ENCODE measurements at places on chromosomes 2 and 18.
A peak's percentile ranks its signal among the peaks of the same experiment; 100 is the strongest.

GRCh38 chr18:11826836-11827235 is 24.4 kb upstream of the CHMP1B start:
- no peak for DNase-seq

GRCh38 chr2:235194351-235194750 is 242.5 kb downstream of the SH3BP4 start:
- DNase-seq: no peak

GRCh38 chr2:174395969-174396630 is 570 bp downstream of the SCRN3 start:
- DNase-seq: peak; percentile 50

DNA sequence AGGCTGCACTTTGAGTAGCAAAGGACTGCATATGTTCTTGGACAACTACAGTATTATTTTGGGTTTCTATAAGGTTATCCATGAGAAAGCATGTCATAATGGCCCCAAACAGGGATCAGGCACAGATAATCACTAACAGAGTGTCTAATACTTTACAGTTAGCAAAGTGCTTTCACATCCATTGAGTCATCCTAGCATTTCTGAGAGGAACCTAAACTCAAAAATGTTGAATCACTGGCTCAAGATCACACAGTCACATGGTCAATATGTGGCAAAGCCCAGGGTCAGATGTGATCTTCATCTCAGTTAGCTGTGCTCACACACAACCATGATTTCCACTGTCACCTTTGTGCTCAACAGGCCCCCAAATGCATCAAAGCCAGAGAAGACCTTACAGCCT is 156.1 kb upstream of the VRK2 start:
- DNase-seq: peak; percentile 26

DNA sequence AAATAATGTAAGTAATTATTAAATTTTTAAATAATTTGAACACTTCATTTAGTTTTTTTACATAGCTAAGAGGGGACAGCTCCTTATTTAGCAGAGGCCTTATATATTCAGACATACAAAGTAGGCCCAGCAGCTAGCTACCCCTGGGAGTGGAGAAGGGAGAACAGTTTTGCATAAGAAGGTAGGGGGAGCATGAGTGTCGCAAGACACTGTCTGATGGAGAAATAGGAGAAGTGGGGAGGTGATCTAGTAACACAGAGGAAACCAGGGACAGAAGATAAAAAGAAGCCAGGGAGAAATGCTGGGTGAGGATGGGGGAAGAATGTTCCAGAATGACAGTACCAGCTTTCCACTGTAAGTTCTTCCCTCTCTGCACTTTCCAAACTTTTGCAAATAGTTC is 16.0 kb upstream of the RGPD4 start:
- no peak for DNase-seq

DNA sequence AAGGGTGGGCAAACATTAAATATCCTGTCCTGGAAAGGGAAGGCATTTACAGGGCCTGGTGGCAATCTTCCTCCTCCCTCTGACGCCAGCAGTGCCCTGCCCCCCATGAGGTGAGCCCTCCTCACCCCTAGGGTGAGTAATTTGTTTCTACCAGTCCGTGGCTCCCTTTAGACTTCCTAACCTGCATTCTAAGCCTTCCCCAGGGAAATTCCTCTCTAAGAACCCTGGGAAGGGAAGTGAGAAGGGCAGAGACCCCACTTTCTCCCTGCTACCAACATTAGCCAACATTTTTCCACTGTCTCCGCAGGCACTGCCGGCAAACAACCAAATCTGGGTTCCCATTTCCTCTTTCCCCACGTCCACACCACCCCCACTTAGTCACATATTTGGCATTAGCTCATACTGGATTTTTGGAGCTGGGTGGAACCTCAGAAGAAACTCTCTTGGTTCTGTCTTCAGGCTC is 69.3 kb downstream of the NRP2 start:
- no peak for DNase-seq

DNA sequence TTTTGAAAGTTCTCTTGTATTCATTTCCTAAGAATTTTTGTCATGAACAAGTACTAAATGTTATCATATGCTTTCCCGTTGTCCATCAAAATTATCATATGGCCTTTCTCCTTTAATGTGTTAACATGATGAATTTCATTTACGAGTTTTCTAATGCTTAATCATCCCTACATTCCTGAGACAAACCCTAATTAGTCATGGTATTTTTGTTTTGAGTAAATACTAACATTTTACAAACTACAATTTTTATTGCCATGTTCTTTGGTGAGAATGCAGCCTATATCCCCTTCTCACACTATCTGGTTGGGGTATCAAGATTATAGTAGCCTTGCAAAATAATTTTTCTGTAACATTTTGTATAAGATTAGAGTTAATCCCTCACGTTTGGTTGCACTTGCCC is 14.5 kb downstream of the SMAD2 start:
- DNase-seq: no peak

DNA sequence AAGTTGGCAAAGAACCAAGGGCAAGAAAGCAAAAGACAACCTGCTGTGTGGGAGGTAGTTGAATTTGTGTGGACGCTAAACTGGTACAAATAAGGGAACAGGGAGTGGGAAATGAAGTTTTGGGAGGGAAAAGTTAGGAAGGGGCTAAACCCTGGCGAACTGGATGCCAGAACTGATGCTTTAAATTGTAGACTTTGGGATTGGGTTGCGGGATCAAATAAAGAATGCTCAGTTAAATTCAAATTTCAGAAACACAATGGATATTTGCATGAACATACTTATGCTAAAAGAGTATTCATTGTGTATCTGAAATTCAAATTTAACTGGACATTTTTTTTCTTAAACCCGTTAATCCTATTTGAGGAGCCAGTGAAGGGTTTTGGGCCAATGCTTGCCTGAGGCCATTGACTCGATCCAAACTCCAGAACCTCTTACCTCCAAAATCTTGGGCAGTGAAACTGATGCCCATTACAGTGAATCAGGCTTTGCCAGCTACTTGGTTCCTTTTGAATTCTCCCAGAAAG is 44.2 kb upstream of the YWHAQ start:
- DNase-seq: no peak

GRCh38 chr2:9831670-9832069 is 11.6 kb upstream of the TAF1B start:
- DNase-seq: no peak

- DNase-seq: no peak
Observed at GRCh38 chr2:189791338-189792042, 7.2 kb downstream of the PMS1 start.

DNA sequence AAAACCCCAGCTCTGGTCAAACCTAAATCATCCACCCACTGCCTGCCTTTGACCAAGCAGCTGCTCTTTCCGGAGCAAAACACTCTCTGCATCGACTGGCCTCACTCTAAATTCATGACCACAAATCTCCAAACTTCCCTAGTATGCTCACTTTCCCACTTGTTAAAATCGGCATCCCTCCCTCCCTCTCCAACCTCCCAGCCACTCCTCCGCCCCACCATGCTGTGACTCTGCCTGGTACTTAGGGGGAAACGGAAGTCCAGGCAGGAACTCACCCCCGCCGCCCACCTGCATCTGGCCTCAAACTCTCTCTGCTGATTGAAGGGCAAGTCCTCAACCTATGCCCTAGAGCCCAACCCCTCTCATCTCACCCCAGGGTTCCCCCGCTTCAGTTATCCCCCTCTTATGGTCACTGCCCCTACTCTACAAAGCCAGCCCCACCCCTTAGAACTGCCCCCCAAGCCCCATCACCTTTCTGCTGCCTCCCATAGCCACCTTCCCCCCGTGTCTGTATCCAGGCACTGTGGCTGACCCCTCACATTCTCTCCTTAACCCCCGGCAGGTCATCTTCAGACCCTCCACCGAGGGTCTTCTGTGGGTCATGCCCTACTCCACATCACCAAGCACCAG is 3.8 kb upstream of the ADRA2B start:
- DNase-seq: no peak

- peak; percentile 76 for DNase-seq
Observed at GRCh38 chr2:27016801-27017325, 15.9 kb upstream of the TMEM214 start.

DNA sequence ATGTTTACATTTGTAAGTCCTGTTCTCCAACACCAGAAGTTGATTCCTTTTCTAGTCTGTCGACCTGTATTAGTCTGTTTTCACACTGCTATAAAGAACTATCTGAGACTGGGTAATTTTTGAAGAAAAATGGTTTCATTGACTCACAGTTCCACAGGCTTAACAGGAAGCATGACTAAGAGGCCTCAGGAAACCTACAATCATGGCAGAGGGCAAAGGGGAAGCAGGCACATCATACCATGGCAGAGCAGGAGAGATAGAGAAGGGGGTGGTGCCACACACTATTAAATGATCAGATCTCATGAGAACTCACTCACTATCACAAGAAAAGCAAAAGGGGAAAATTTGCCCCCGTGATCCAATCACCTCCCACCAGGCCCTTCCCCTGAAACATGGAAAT is 112.8 kb upstream of the MAP3K20 start:
- DNase-seq: no peak

- no peak for DNase-seq
Observed at GRCh38 chr2:11127761-11128160, 27.5 kb upstream of the SLC66A3 start.

- no peak for DNase-seq
Observed at GRCh38 chr2:45964906-45965305, 313.4 kb downstream of the PRKCE start.
